SJSA1 (cell line): ENCODE measurements at places on chromosomes 5 and 9. TPM values are rescaled to one million over a fixed set of nuclear protein-coding genes. Genes with fewer than 3 reads are reported as not detected.

Gene GAPT
- total RNA-seq: not detected in 2 replicates

Gene EGFLAM
- 0.08 TPM in 1 of 2 replicates, not detected in the other for total RNA-seq

Gene INSL4
- 0.81 TPM in 1 of 2 replicates, not detected in the other for total RNA-seq

Gene OR1N1
- not detected in 2 replicates for total RNA-seq

Gene FOXD4L6
- total RNA-seq: not detected in 2 replicates

Gene BTNL9
- not detected in 2 replicates for total RNA-seq

Gene CRHBP
- total RNA-seq: 0.11 TPM in 1 of 2 replicates, not detected in the other

Gene OLFM1
- total RNA-seq: 23.4 and 35.0 TPM in 2 replicates

Gene ESM1
- total RNA-seq: 0.13 and 1.8 TPM in 2 replicates

Gene OR2S2
- total RNA-seq: not detected in 2 replicates

Gene FGFR4
- 1.3 and 4.1 TPM in 2 replicates for total RNA-seq

Gene BSPRY
- total RNA-seq: not detected in 2 replicates

Gene CKMT2
- not detected in 2 replicates for total RNA-seq

Gene BRINP1
- not detected in 2 replicates for total RNA-seq

Gene MYMK
- total RNA-seq: not detected in 2 replicates

Gene F12
- 0.74 and 3.9 TPM in 2 replicates for total RNA-seq

Gene NR2F1-AS1
- 6.0 and 9.2 TPM in 2 replicates for total RNA-seq

GRCh38 chr9:21801683-21802417 lies 586 bp upstream of the MTAP start:
- H3K36me3 ChIP-seq: peaks cover 8% of the 10 kb centered on the region
- peak; percentile 79 for DNase-seq
- peak overlapping the region; percentile 77 for H3K4me3 ChIP-seq
- H3K27me3 ChIP-seq: no peaks in the 10 kb centered on the region

GRCh38 chr9:111937301-111937700 lies 40.7 kb downstream of the UGCG start:
- DNase-seq: no peak
- no peak overlapping the region for H3K27ac ChIP-seq
- no peak overlapping the region for H3K4me3 ChIP-seq
- no peaks in the 10 kb centered on the region for H3K27me3 ChIP-seq
- peaks cover 40% of the 10 kb centered on the region for H3K36me3 ChIP-seq
- peaks cover 19% of the 10 kb centered on the region for H3K4me1 ChIP-seq

GRCh38 chr5:153480401-153480800 lies 10.1 kb upstream of the GRIA1 start:
- H3K27ac ChIP-seq: no peak overlapping the region
- DNase-seq: no peak
- H3K27me3 ChIP-seq: no peaks in the 10 kb centered on the region
- no peak overlapping the region for H3K4me3 ChIP-seq

- no peaks in the 10 kb centered on the region for H3K27me3 ChIP-seq
- no peaks in the 10 kb centered on the region for H3K4me1 ChIP-seq
- H3K27ac ChIP-seq: no peak overlapping the region
- H3K4me3 ChIP-seq: no peak overlapping the region
- no peak for DNase-seq
These were observed 31.4 kb upstream of the PDZD2 start for GRCh38 chr5:31607546-31607945.

GRCh38 chr5:170597109-170597751 lies 93.4 kb downstream of the KCNIP1 start:
- no peaks in the 10 kb centered on the region for H3K27me3 ChIP-seq
- DNase-seq: peak; percentile 90
- H3K4me1 ChIP-seq: peaks cover 24% of the 10 kb centered on the region
- no peaks in the 10 kb centered on the region for H3K36me3 ChIP-seq
- peak overlapping the region; percentile 81 for H3K27ac ChIP-seq
- peak overlapping the region; percentile 16 for H3K4me3 ChIP-seq

DNA sequence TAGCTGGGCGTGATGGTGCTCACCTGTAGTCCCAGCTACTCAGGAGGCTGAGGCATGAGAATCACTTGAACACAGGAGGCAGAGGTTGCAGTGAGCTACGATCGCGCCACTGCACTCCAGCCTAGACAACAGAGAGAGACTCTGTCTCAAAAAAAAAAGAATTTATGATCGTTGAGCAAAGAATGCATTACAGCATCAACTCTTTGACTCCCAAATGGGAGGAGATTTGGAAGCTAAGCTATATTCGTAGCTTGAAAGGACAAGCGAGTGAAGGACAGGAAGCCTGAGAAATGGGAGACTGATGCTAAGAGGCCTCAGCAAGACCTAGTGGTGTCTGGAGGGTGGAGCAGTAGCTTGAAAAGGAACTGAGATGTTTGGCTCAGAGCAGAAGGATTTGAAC lies 10.3 kb upstream of the CCIN start:
- 0 out of 2 replicates have a peak, but pooled peaks cover 3% of the 10 kb centered on the region for H3K36me3 ChIP-seq
- H3K4me1 ChIP-seq: peaks cover 12% of the 10 kb centered on the region
- no peaks in the 10 kb centered on the region for H3K27me3 ChIP-seq
- H3K4me3 ChIP-seq: no peak overlapping the region
- DNase-seq: no peak

DNA sequence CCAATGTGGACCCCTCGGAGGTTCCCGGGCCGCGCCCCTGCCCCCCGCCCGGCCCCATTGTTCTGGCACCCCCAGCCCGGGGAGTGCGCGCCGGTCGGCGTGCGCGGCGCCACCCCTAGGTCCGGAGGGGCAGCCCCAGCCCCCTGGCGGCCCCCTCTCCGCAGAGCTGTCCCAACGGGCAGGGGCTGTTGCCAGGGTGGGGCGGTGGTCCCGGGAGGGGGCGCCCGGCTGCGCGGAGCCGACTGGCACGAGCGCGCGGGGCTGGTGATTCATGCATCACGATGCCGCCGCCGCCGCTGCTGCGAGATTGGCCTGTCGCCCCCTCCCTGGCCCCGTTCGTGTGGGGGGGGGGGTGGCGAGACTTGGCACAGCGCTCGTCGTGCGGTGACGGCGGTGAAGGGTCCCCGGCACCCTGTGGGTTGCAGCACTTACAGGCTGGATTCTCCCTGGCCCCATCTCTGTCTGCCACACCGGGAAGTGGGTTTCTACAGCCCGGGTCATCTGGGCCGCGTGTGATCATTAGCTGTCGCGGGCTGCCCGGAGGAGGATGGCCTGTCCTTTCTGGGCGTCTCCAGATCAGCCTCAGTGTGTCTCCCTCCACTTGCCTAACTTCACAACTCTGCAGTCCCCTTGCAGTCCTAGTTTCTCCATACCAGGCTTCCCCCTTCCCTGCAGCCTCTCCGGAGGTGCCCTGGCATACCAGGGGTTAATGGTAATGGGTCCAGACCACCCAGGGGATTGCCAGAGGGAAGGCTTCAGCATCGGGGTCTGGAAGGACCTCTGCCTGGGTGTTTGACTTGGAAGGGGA lies 858 bp downstream of the NCS1 start:
- no peaks in the 10 kb centered on the region for H3K27me3 ChIP-seq
- peak overlapping the region; percentile 60 for H3K27ac ChIP-seq
- H3K4me3 ChIP-seq: peak overlapping the region; percentile 82
- peak; percentile 44 for DNase-seq
- peaks cover 34% of the 10 kb centered on the region for H3K36me3 ChIP-seq

DNA sequence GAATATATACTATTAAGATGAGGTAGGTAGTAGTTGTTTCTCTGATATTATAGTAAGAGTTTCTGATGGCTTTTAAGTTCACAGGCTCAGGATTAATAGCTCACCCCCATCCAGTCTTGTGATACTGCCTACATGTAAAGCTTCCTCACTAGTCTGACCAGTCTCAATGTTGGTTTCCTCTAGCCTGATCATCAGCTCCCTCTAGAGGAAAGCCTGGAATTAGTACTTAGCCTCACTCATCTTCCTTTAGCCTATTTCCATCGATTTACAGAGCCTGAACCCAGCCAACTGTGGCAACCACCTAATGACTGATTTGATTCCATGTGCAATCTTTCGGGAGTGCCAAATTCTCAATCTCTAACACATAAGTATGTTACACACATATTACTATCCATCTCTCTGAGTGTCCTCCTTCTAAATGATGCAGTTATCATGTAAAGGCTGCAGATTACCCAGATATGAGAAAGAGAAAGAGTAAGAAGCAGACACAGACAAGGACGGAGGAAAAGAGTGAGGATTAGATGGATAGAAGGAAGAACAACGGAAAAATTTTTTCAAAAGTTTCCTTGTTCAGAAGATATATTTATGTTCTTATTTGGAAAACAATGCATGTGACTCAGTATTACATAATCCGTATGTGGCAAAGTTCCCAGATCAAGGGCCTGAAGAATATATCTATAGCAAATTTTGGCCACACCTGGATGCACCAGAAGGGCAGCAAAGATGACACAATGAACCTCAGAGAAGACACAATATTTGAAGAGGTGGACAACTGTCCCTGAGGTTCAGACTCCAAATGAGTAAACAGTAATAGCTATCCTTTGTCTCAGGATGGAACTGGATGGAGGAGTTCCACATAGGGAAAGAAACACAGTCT lies 333.7 kb downstream of the ELAVL2 start:
- H3K27ac ChIP-seq: no peak overlapping the region
- no peaks in the 10 kb centered on the region for H3K36me3 ChIP-seq
- no peaks in the 10 kb centered on the region for H3K27me3 ChIP-seq
- H3K4me3 ChIP-seq: no peak overlapping the region

DNA sequence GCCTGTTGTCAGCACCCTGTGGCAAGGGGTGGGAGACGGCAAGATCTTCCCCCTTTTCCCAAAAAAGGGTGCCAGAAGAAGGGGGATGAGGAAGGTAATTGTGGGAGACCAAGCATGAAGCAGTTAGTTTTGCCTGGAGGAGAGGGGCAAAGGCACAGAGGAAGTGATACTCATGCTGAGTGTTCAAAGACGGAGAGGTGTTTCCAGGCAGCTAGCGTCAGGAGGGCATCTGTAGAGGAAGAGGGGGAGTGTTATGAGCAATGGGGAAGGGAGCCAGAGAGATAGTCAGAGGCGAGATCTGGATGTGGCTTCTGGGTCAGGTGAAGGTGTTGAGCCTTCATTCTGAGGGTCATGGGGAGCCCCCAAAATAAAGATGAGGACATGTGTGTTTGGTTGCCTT lies 26.9 kb upstream of the ADAM19 start:
- no peaks in the 10 kb centered on the region for H3K27me3 ChIP-seq
- H3K36me3 ChIP-seq: no peaks in the 10 kb centered on the region
- peak overlapping the region; percentile 27 for H3K27ac ChIP-seq
- DNase-seq: peak; percentile 26
- H3K4me1 ChIP-seq: peaks cover 50% of the 10 kb centered on the region

GRCh38 chr5:73126381-73126780 lies 6.0 kb downstream of the TMEM171 start:
- peaks cover 23% of the 10 kb centered on the region for H3K4me1 ChIP-seq
- no peak overlapping the region for H3K4me3 ChIP-seq
- H3K36me3 ChIP-seq: peaks cover 17% of the 10 kb centered on the region
- no peak overlapping the region for H3K27ac ChIP-seq
- no peaks in the 10 kb centered on the region for H3K27me3 ChIP-seq

DNA sequence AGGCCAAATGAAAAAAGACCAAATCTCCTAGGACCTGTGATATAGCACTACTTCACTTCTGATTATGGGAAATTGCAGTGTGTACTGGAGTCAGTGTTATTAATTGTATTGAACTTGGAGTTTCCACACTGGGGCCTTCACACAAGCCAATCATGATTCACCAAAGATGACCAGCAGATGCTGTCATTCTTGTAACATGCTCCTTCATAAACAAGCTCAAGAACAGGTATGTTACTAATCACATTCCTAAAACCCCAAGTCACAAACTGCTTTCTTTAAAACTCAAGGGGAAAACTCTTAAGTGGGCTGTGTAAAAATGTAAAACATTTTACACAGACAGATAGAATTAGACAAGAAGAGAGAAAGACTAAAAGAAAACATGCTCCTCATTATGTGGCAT lies 5.6 kb downstream of the KLHL3 start:
- DNase-seq: no peak
- no peaks in the 10 kb centered on the region for H3K4me1 ChIP-seq
- peaks cover 8% of the 10 kb centered on the region; the same call in 1 of the 2 replicates for H3K27me3 ChIP-seq
- no peak overlapping the region for H3K27ac ChIP-seq

DNA sequence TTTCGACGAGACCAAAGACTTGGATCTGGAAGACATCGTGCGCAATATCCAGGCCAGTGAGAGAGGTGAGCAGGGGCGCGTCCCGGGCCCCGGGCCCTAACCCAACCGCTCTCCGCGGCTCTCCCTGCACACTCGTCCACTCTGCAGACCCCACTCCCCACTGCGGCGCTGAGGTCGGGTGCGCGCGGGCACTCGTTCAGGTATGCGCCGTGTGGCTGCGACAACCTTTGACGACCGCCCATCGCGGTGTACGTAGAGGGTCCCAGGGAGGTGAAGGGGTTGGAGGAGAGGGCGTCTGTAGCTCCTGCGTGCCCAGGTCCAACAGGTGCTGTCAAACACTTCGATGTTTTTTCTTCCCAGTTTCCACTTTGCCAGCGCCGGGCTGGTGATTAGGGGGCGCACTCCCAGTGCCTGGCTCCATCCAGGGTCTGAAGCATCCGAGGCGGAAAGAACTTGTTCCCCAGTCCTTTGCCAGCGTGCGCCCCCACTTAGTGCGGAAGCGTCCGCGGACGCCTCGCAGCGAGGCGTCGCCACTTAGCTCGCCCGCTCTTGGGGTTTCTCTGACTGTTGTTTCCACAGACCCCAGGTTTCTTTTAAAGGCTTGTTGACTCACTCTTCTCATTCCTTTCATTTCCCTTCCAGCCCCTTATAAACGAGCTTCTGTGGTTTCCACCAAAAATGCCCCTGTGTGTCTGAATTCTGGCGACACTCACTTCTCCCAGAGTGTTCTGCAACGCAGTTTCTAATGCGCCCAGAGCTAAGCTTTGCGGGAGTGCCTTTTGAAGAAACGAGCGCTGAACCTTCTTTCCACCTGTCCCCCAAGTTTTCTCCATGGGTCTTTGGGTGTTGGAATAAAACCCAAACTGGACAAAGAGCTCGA lies 1.6 kb downstream of the NPR3 start:
- DNase-seq: no peak
- peak overlapping the region; percentile 46 for H3K4me3 ChIP-seq
- no peaks in the 10 kb centered on the region for H3K27me3 ChIP-seq
- no peak overlapping the region for H3K27ac ChIP-seq

- H3K36me3 ChIP-seq: peaks cover 4% of the 10 kb centered on the region
- H3K4me3 ChIP-seq: no peak overlapping the region
- H3K4me1 ChIP-seq: peaks cover 15% of the 10 kb centered on the region
- DNase-seq: no peak
- no peak overlapping the region for H3K27ac ChIP-seq
These were observed 49.0 kb upstream of the UBAC1 start for GRCh38 chr9:136010176-136010575.

DNA sequence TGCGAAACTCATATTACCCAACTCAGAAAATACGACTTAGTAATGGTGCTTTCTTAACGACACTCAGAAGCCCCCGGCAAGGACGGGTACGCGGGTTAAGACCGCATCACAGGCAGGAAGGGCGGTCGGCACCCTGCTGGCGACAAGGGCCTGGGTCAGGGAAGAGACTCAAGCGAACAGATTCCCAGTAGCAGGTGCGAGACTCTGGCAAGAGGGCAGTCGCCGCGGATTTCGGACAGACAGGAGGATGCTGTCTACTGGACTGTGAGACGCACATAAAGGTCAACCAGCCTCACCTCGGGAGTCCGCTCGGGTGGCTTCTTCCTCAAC lies 398 bp downstream of the RAPGEF6 start:
- peaks cover 7% of the 10 kb centered on the region; the same call in 1 of the 2 replicates for H3K36me3 ChIP-seq
- no peak for DNase-seq
- peak overlapping the region; percentile 68 for H3K4me3 ChIP-seq
- peaks cover 27% of the 10 kb centered on the region for H3K4me1 ChIP-seq
- H3K27me3 ChIP-seq: no peaks in the 10 kb centered on the region

DNA sequence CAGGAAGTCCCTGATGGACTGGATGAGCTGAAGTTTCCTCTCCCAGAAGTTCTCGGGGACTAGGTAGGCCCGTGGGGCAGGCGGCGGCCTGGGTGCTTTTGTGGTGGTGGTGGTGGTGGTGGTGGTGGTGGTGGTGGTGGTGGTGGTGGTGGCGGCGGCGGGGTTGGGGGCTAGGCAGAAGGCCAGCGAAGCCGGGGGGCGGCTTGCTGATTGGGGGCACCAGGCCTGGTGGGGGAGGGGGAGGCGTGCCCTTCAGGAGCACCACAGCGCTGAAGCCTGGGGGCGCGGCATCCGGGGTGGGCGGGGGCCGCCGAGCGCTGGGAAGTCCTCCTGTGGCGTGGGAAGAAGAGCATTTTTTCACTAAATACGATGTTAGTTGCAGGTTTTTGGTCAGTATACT lies 26.9 kb downstream of the SPATA31C1 start:
- H3K27ac ChIP-seq: no peak overlapping the region
- H3K27me3 ChIP-seq: no peaks in the 10 kb centered on the region
